Activated CD4-positive, alpha-beta memory T cell treated with anti-CD3 and anti-CD28 coated beads, Interleukin-2, amount 10 ng/mL, durations not matched to agents 7 days and 5 days (primary cell): ENCODE measurements at places on chromosomes 2 and 18. TPM values are rescaled to one million over a fixed set of nuclear protein-coding genes. Genes with fewer than 3 reads are reported as not detected.

GRCh38 chr2:215951558-215951957 lies 61.8 kb downstream of the MREG start:
- no peak for DNase-seq

EGR4 gene
- total RNA-seq = not detected

- DNase-seq = no peak
These were observed 65.8 kb downstream of the NDUFA10 start for GRCh38 chr2:239959059-239959971.

- DNase-seq = no peak
These were observed 220.8 kb downstream of the GULP1 start for GRCh38 chr2:188512456-188512855.

GRCh38 chr2:12199491-12200211 lies 453.2 kb downstream of the LPIN1 start:
- DNase-seq = no peak

- DNase-seq = no peak
These were observed 152.0 kb downstream of the INSIG2 start for GRCh38 chr2:118240276-118240675.

DNA sequence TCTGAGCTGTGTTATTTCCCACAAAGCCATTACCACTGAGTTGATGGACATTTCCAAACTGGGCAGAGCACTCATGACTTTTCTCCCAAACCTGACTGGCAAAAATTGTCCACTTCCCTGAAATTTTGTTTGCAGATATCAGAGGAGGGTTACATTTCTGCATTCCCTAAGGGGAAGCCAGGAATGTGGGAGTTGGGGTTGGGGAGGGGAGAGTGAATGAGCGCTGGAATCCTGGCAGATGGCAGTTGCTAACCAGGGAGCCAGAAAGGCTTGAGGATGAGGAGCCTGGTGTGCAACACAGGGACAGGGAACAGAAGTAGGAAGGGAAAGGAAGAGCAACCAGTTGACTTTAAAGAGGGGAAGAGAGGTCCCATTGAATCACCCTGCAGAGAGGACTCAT lies 14.0 kb upstream of the CCNYL1 start:
- no peak for DNase-seq

DNA sequence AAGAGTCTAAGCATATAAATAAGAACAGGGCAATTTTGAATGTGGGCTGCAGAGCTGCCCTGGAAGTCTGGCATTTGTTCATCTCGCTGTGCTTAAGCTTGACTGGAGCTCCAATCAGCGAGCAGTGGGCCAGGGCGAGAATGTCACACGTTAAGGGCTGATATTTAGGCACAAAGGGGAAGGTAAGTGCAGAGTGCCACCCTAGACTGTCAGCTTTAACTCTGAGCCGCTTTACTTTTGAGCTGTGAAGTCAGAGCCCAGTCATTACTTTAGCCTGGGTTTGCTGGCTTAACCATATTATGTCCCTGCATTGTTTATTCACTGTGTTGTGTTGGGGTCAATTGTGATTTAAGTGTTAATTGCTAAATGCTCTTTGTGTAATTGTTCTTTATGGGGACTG lies 236.1 kb upstream of the SIX3 start:
- no peak for DNase-seq

- DNase-seq = no peak
These were observed 3.3 kb downstream of the CROCC2 start for GRCh38 chr2:240909216-240909974.

GRCh38 chr2:60488291-60488690 lies 65.2 kb downstream of the BCL11A start:
- no peak for DNase-seq

KCNJ3 gene
- not detected for total RNA-seq

GKN1 gene
- not detected for total RNA-seq

- no peak for DNase-seq
These were observed 59.3 kb downstream of the WDR75 start for GRCh38 chr2:189500456-189501160.

DNA sequence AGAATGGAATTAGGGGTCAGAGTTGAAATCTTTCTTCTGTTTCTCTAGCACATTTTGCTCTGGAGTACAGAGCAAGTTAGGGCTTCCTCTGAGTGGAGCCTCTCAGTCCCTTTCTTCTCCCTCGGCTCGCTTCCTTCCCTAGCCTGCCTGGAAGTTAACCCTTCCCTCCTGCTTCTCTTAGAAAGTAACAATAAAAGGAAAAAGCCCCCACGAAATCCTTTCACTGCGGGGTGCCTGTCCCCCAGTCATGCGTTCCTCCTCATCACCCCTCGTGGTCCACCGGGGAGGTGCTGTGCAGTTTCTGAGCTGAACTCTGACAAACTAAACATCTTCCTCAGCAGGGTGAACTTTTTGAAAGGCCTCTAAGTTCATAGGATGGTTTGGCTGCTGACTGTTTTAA lies 2.0 kb downstream of the IGFBP2 start:
- no peak for DNase-seq

MAP2 gene
- not detected for total RNA-seq
